ENCODE measurements at places on chromosomes 7 and 10. TPM values are rescaled to one million over a fixed set of nuclear protein-coding genes. Genes with fewer than 3 reads are reported as not detected.

Gene ZPBP
- 0.29 TPM for polyA plus RNA-seq

- no peak for DNase-seq
These were observed 71.6 kb downstream of the PTPRE start for GRCh38 chr10:127978481-127978880.

Gene AZGP1
- polyA plus RNA-seq: 58.9 TPM

GRCh38 chr10:7886056-7886455 lies 67.8 kb downstream of the TAF3 start:
- DNase-seq: no peak

DNA sequence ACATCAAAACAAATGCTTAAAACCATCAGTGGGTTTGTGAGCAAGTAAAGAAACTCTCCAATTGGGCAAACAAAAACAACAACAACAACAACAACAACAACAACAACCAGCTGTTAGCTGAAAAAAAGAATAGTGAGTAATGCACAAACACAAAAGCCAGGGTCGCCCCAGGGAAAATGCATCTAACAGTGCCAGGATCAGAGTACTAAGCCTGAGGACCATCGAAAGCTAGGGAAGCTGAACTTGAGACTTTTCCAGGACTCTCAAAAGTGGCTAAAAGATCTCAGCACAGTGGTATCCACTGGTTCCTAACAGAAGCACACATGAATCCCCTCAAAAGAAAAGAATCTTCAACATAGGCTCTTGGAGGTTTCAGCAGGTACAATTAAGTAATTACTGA lies 83.3 kb downstream of the CPXM2 start:
- DNase-seq: no peak

GRCh38 chr10:69515699-69516259 lies 57.4 kb downstream of the NEUROG3 start:
- no peak for DNase-seq

GRCh38 chr10:14602807-14603533 lies 171.7 kb downstream of the FAM107B start:
- DNase-seq: no peak

GRCh38 chr10:57053530-57053929 lies 692.5 kb upstream of the ZWINT start:
- DNase-seq: no peak

Gene KCNIP2
- 2.0 TPM for polyA plus RNA-seq

Gene KLF14
- 0.82 TPM for polyA plus RNA-seq

Gene SEPHS1
- polyA plus RNA-seq: 129 TPM

- no peak for DNase-seq
These were observed 34.5 kb upstream of the EBLN1 start for GRCh38 chr10:22252224-22252800.

Gene TRIL
- polyA plus RNA-seq: 87.1 TPM

DNA sequence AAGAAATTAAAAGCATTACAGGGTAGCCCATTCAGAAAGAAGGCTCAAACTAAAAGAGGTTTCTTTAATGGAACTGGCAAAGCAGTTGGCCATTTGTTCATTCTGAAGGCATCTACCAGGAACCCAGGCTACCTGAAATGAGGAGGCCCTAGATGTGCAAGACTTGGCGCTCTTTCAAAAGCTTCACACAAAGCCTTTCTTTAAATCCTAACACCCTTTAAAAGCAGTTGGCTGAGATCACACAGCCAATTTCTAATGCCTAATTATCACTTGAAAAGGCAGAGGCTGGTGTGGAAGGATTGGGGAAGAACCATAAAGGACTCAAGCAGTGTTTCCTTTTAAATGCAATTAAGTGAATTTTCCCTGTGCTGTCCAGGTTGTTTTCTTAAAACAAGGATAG lies 23.2 kb downstream of the PPP1R17 start:
- no peak for DNase-seq

All from left renal cortex interstitium (tissue), 4 donors.